Mesothelial cell of epicardium (in vitro differentiated cells): ENCODE measurements at places on chromosomes 3 and 15.

DNA sequence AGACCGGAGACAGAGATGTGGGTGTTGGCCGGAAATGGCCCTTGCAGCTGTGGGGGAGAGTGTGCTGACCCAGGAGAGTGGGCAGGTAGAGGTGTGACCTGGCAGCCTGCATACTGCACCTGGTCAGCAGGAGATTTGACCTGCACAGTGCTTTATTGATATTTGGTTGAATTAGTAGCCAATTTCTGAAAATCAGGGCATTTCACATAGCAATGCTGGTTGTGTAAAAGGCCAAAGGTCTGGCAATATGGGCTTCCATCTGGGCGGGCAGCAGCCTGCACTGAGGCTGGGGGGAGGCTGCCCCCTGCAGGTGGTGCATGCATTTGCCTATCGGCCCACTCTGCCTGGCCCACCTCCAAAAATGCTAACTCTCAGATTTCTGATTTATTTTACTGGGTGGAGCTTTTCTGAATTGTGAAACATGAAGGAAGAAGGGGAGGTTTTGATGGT lies 9.4 kb upstream of the MGLL start:
- no peak for DNase-seq

DNA sequence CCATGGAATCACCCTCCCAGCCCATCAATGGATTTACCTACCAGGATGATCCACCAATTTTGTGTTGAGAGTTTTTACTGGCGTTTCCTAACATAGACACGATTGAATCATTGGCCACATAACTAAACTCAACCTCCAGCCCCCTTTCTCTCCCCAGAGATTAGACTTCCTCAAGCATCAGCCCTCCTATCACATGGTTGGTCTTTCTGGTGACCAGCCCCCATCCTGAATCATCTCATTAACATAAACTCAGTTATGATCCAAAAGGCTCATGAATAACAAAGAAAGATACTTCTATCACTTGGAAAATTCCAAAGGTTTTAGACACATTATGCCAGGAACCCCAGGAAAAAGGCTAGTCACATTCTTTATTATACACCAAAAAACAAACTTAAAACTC lies 21.2 kb downstream of the PRKAR2A start:
- DNase-seq, result no peak

DNA sequence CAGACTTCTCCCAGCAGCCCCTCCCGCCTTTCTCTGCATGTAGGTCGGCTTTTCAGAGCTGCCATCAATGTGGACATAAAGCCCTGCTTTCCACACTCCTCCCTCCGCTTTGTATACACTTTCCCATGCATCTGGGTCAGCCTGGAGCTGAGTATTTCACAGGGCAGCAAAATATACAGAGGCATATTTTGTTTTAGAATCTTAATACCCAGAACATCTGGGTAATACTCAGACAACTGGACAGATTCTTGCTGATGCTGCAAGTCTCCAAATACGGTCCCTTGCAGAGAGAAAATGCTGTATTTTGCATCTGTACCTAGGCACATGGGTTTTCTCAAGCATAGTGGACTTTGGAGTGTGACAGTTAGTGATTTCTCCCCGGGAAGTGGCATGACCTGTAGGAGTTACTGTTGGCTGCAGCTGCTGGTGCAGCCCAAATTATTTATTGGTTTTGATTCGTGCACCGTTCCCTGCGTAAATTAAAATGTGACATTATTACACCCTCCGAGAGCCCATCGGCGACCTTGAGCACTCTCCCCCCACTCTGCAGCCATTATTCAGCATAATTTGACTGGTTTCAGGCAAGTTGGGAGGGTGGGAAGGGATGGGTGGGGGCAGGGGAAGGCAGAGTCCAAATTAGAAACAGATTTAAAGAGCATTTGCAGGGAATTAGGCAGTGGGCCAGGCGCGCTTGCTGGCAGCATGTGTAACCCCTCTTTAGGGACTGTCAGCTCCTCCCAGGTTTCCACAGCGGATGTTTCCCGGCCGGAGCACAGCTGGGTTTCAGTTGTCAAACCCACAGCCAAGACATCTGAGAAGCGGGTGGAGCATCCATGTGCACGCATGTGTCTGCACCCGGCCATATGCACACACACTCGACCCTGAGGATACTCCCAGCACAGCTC lies 100.8 kb downstream of the CPN2 start:
- no peak for DNase-seq

GRCh38 chr3:150296123-150296735 lies 111.9 kb upstream of the TSC22D2 start:
- no peak for DNase-seq

GRCh38 chr15:96230526-96231181 lies 99.8 kb upstream of the NR2F2 start:
- no peak for DNase-seq

- peak; percentile 39 for DNase-seq
Measured at GRCh38 chr3:13850161-13850945, 29.5 kb downstream of the WNT7A start.

DNA sequence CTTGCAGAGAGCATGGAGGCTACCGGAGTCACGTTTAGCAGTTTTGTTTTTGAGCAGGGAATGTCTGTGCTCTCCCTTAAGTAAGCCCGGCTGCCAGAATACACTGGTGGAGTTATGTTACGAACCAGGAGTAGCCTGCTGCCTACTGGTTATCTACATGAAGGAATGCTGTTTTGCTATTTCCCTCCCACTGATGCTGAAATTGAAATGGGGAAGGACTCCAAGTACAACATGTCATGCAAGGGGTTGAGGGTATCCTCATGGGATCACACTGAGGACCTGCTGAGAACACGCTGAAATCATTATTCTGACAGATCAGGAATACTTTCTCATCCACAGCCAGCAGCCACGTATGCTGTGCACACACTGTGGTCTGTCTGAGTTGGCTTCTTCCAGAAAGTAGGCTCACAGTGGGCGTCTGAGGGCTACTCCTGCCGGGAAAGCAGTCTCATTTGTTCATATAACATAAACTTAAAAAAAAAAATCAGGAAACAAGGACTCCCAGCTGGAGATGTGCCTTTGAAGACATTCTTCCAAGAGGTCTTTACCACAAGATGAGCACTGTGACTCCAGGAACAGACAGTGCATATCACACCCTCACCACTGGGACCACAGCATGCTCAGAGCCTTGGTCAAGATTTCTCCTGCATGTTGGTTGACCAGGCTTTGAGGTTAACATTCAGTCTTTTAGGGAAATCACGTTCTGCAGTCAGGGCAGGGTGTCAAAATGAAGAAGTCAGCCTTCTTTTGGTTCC lies 300.4 kb upstream of the RASGRP1 start:
- no peak for DNase-seq

DNA sequence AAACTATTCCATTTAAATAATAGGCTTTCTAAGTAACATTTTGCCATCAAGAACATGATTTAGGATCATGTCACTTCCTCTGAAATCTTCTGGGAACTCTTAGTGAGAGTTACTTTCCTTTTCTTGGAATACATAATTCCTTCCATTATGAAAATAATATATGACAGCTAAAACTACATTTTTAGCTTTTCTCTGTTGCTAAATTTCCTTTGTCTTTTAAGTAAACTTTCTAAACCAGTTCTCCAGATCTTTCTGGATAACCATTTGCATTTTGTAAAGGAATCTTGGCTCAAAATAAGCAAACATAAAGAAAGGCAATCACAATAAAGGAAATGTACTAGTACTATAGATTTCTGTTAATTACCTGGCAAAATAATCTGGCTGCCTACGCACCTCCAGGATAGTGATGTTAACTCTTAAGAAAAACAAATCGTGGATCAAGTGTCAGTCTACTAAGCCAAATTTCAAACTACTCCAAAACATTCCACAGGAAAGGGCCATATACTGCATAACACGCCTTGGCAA lies 165.7 kb downstream of the ZNF385D start:
- DNase-seq, result no peak

GRCh38 chr15:51289290-51289689 lies 49.1 kb downstream of the CYP19A1 start:
- DNase-seq, result no peak

DNA sequence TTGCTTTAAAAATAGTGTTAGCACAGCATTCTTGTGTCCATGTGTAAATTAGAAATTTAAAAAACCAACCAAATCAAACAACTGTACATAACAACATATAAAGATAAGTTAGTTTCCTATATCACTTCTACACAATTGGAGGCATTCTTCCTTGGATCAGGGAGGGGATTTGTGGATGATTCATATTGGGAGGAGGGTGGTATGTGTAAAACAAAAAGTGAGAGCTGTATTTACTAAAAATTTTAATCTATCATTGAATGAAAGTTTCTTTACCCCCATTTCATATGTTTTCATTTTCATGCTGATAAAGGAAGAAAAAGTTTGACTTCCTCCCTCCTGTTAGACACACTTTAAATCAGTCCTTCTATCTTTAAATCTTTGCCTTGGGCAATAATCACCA lies 325.0 kb downstream of the SATB1 start:
- no peak for DNase-seq

- DNase-seq, result no peak
Measured at GRCh38 chr15:77118882-77119321, 48.0 kb upstream of the TSPAN3 start.

DNA sequence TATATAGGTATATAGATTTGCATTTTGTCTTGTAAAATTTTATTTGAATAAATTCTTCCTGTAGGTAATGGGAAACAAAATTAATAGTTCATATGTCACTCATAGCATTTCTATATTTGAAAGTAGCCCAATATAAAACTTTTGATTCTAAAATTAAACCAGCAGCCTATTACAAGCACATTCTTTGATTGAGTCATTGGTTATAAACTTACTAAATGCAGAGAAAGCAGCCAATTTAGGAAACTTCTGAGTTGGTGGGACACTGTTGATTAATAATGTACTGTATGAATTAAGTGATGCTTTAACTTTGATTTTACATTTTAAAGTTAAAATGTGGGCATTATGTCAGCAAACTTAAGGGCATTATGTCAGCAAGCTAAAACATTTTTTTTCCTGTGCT lies 34.5 kb downstream of the NR1D2 start:
- no peak for DNase-seq

DNA sequence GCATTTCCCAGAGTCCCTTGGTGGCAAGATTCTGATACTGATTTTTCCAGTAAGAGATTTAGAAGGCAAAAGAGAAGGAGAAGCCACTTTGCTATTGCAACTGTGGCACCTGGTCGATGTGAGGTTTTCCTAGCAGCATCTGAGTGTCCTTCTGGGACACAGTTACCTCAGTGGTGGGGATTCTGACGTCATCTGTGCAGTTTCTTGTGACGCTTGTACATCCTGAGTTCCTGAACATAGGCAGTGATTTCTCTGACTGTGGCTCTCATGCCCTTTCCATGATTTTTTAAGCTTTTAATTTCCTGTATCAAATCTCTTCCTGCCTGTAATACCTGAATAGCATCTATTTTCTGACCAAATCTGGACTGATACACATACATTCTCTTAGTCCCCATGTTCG lies 8.9 kb downstream of the USP13 start:
- no peak for DNase-seq

DNA sequence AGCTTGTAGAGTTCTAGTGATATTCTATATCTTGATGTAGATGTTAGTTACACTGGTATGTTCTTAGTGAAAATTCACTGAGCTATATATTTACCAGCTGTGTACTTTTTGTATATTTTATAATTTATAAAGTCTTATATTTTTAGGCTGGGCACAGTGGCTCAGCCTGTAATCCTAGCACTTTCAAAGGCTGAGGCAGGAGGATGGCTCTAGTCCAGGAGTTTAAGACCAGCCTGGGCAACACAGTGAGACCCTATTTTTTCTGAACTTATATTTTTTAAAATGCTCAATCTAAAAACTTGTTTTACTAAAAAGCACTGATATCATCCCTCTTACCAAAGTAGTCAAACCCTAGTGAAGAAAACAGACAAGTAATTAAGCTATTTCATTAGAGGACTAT lies 5.1 kb downstream of the MYO9A start:
- no peak for DNase-seq

DNA sequence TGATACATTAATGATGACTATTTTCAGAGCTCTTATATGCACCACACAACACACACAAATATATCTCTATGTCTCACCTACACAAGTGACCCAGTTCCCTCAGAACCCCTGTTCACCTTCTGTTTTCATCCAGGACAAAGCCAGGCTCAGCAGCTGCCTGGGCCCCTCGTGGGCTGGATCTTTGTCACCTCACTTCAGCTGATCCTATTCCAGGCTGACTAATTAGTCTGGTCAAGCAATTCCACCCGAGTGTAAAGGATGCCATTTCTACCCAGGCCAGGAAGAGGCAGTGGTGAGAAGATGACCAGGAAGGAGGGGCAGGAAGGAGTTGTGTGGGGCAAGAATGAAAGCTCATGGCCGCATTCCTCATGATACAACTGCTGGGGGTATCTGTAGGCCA lies 62.3 kb downstream of the DHX30 start:
- no peak for DNase-seq
